ENCODE measurements at places on chromosomes 2 and 18.

DNA sequence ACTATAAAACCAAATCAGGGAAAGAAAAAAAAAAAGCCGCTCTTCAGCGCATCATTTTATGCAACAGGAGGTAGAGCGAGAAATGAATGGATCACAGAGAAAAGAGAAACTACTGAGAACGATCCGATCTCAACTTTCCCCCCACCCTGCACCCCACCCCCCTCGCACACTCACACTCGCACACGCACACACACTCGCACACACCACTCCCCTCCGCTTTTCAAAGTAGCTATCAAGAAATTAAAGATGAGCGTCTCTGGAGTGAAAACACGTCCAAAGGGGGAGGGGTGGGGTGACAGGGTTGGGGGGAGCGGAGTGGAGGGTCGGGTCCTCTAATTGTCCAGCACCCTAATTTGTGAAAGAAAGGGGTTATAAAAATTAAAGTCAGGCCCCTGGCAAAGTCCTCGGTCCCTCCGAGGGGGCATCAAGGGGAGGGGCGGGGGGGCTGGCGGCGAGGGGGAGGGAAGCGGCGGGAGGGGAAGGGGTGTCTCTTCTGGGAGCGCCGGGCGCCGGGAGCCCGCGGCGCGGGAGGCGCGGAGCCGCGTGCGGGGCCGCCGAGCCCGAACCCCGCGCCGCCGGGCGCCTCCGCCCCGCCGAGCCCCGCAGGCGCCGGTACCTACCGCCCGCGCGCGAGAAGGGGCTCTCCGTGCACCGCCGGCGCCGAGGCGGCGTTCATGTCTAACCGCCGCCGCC, 428 bp downstream of the TCF4 start:
- peak; percentile 29 for DNase-seq

DNA sequence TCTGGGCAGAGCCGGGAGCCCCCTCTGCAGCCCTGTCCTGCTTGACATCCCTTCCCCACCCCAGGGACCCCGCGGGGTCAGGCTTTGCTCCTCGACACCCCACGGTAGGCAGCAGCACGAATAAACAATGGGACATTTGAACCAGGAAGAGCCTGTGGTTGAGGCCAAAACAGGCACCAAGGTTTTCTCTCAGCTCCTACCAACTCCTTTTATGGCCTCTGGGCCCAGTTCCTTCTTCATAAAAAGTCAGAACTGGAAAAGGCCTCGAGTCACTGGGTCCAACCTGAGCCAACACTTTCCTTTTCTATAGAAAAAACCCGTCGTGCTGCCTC, 20.6 kb downstream of the TEX44 start:
- DNase-seq = peak; percentile 31

DNA sequence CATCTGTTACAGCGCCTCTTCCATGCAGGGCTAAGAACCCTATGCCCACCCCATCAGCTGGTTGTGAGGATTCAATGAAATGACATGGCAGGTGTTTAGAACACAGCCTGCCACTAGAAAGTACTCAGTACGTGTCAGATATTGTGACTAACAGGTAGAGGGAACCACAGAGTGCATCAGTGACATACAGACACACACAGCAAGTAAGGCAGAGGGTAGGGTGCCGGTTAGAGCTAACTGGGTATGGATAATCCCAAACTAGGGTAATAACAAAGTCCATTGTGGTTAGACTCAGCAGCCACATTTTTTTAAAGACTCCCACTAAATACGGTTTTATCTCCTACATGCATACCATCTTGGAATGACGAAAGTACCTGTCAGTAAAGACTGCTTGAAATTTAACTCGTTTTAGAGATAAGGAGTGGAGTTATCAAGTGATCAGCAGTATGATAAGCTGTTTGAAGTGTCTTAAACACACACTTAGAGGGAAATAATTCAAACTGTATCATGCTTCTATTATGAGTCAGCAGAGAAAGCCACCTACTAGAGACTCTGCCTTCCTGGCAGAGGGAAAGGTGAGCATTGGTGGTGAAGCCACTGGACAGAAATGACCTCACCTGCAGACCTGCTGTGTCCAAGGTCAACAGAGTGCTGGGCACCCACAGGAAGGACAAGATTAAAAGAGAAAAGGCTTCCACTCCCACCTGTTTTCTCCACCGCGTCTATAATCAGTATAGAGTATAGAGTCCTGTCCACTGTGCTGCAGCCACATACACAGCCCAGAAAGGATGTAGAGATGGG, 20.6 kb downstream of the MPPE1 start:
- no peak for DNase-seq

DNA sequence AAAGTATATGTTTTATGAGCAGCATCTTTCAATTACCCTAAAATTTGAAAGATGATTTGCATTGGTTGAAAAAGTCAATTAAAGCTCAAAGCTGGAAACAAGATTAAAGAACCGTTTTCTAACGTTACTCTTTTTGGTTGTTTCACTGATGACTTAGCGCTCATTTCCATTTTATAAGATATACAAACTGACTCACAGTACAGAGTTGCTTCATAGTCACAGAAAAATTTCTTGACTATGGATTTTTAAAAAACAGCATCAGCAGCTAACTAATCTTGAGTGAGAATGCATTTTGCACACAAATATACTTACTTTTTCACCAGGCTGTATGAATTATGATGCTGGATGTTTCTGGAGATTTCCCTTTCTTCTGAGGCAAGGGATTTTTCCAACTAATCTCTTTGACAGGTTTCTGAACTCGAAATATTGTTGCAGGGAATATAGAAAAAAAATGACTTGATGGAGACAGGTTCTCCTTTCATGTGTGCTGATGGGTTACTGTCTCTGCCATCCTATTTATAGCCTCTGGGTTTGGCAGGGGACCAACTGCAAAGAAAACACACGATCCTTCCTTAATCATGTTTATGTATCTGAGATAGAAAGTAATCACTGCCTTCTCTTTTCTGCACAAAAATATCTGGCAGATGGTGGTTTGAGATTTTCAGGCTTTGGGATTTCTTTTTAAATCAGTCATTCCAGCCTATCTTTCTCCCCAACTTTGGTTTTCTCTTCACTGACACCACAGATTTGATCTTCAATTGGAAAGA, 129.4 kb upstream of the DAPL1 start:
- no peak for DNase-seq
